Thyroid gland (tissue), 4 donors: ENCODE measurements at places on chromosomes 4 and X.
A peak's percentile ranks its signal among the peaks of the same experiment; 100 is the strongest.

GRCh38 chrX:47958761-47959342 lies 44.9 kb downstream of the ZNF182 start:
- no peak overlapping the region for H3K27ac ChIP-seq
- H3K27me3 ChIP-seq, result no peaks in the 10 kb centered on the region
- H3K36me3 ChIP-seq, result no peaks in the 10 kb centered on the region

- H3K4me3 ChIP-seq, result no peak overlapping the region
- no peak for DNase-seq
- peaks cover 21% of the 10 kb centered on the region for H3K36me3 ChIP-seq
- peaks cover 29% of the 10 kb centered on the region for H3K4me1 ChIP-seq
- H3K27ac ChIP-seq, result no peak overlapping the region
Observed at GRCh38 chr4:38015886-38016515, 55.8 kb downstream of the PTTG2 start.

- H3K4me1 ChIP-seq, result no peaks in the 10 kb centered on the region
- peak overlapping the region; percentile 25 for H3K27ac ChIP-seq
- H3K36me3 ChIP-seq, result no peaks in the 10 kb centered on the region
- no peak overlapping the region for H3K4me3 ChIP-seq
- DNase-seq, result no peak
Observed at GRCh38 chrX:115584696-115585095, 23.7 kb downstream of the PLS3 start.

- no peak overlapping the region for H3K4me3 ChIP-seq
- H3K27me3 ChIP-seq, result no peaks in the 10 kb centered on the region
- H3K4me1 ChIP-seq, result peaks cover 45% of the 10 kb centered on the region
Observed at GRCh38 chr4:8364141-8364540, 76.4 kb downstream of the ACOX3 start.

DNA sequence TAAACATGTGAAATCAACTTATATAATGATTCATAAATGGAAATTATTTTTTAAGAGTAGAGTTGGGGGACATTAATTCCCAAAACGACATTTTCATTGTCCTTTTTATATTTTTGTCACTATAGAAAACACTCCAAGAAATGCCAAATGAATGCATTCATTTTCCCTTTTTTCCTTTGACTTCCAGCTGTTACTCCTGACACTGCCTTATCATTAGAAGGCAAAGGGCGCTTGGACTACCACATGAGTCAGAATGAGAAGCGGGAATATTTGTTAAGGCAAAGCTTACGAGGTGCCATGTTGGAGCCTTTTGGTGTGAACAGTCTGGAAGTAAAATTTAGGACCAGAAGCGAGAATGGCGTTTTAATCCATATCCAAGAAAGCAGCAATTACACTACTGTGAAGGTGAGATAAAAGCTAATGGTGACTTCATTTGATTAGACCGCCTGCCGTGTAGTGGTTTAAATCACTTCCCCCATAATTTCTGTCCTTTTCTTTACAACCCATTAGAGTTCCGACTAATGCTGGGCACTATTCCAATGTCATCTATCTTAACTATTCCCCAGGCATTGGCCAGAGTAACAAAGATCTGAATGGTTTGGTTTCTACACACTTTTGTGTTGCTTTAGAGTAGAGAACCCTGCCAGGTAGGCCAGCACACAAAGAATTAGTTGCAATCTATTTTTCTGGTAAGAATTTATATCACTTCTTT lies 166.7 kb downstream of the FAT4 start:
- H3K27ac ChIP-seq, result no peak overlapping the region
- H3K4me1 ChIP-seq, result no peaks in the 10 kb centered on the region
- no peak overlapping the region for H3K4me3 ChIP-seq
- DNase-seq, result no peak

- no peaks in the 10 kb centered on the region for H3K4me1 ChIP-seq
- no peak overlapping the region for H3K27ac ChIP-seq
- no peak overlapping the region for H3K4me3 ChIP-seq
- H3K36me3 ChIP-seq, result no peaks in the 10 kb centered on the region
- no peak for DNase-seq
Observed at GRCh38 chr4:151887031-151887815, 126.4 kb upstream of the GATB start.

DNA sequence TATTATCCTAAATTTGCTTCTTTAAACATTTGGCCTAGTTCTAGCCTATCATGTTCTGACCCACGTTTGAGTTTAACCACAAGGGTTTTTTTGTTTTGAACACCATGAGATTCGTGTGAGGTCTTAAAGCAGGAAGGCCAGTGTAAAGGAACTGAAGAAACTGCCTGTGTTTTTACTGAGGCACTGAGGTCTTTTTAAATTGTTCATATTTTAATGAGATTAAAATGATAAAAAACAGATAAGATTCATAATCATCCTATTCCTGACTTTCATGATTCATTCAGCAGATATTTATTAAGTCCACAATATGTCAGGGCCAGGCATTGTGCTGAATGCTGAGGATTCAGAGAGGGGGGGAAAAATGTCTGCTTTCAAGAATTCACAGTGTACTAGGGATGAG lies 3.2 kb downstream of the RPS6KA3 start:
- no peaks in the 10 kb centered on the region for H3K27me3 ChIP-seq
- H3K4me3 ChIP-seq, result no peak overlapping the region
- H3K36me3 ChIP-seq, result no peaks in the 10 kb centered on the region
- no peaks in the 10 kb centered on the region for H3K4me1 ChIP-seq
- no peak for DNase-seq

- H3K4me3 ChIP-seq, result no peak overlapping the region
- no peaks in the 10 kb centered on the region for H3K27me3 ChIP-seq
- peak; percentile 26 for DNase-seq
Observed at GRCh38 chrX:140762061-140762460, 52.5 kb downstream of the LINC00632 start.

- H3K4me1 ChIP-seq, result no peaks in the 10 kb centered on the region
- no peak overlapping the region for H3K4me3 ChIP-seq
- no peaks in the 10 kb centered on the region for H3K36me3 ChIP-seq
- no peaks in the 10 kb centered on the region for H3K27me3 ChIP-seq
- no peak overlapping the region for H3K27ac ChIP-seq
Observed at GRCh38 chr4:153741541-153741940, 18.3 kb downstream of the RNF175 start.

DNA sequence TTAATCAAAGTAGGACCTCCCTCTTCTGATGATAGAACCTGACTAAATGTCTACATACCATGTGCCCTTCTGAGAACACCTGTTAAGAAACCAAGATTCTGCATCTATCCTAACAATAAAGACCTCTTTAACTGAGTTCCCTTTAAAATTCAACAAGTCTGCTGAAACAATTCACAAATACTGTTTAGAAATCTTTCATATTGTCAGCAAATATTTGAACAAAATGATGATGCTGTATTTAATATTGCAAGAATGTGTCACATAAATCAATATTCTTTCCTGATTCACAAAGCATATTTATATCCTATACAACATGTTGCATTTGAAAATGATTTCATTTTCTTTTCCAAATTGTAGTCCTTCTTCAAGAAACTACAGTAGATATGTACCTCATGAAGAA lies 59.6 kb upstream of the BMPR1B start:
- no peaks in the 10 kb centered on the region for H3K27me3 ChIP-seq
- H3K4me1 ChIP-seq, result no peaks in the 10 kb centered on the region
- no peak for DNase-seq
- H3K27ac ChIP-seq, result no peak overlapping the region
- H3K36me3 ChIP-seq, result no peaks in the 10 kb centered on the region

- no peaks in the 10 kb centered on the region for H3K36me3 ChIP-seq
- H3K4me1 ChIP-seq, result peaks cover 14% of the 10 kb centered on the region
- no peak overlapping the region for H3K4me3 ChIP-seq
Observed at GRCh38 chr4:176622251-176622948, 170.3 kb downstream of the VEGFC start.

- no peaks in the 10 kb centered on the region for H3K36me3 ChIP-seq
- no peak overlapping the region for H3K27ac ChIP-seq
- no peaks in the 10 kb centered on the region for H3K4me1 ChIP-seq
- DNase-seq, result no peak
- no peak overlapping the region for H3K4me3 ChIP-seq
Observed at GRCh38 chrX:135006187-135006586, 15.4 kb downstream of the SMIM10 start.

DNA sequence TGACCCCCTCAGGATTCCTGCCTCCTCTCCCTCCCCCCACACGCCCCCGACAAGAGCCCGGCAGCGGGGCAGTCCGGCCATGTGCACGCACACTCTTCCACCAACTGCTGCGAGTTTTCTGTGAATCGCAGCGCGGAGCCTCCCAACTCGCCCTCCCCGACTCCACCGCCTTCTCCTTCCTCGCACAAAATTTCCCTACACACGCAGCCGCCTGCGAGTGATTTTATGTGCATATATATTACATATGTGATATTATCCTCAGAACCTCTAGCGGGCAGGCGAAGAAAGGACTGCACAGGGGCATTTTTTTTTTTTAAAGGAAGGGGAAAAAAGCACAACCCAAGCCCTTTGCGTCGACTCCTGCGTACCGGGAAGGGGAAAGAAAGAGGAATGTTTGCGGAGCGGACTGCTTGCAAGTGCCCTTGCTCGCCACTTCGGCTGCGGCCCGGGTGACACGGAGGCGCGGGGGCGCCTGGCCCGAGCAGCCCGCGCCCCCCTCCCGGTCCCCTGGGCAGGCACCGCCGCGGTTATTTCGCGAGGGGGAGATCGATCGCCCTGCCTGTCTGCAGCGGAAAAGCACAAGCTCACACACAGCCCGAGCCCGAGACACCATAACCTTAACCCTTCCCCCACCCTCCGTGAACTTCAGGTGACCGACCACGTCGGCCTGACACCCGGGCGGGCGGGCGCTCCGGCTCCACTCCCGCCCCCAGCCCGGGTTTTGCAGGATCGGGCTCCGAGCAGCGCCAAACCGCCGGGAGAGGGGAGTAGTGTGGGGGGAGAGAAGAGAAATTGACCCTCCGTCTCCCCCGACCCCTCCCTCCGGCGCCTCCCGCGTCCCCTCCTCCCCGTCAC lies 2.3 kb downstream of the ZNF827 start:
- DNase-seq, result peak; percentile 80
- peaks cover 8% of the 10 kb centered on the region for H3K4me1 ChIP-seq
- H3K27ac ChIP-seq, result peak overlapping the region; percentile 95
- no peaks in the 10 kb centered on the region for H3K36me3 ChIP-seq
- H3K27me3 ChIP-seq, result no peaks in the 10 kb centered on the region

GRCh38 chrX:153600032-153600373 lies 1.1 kb upstream of the CCNQ start:
- H3K4me1 ChIP-seq, result no peaks in the 10 kb centered on the region
- no peaks in the 10 kb centered on the region for H3K27me3 ChIP-seq
- DNase-seq, result no peak
- H3K27ac ChIP-seq, result no peak overlapping the region

DNA sequence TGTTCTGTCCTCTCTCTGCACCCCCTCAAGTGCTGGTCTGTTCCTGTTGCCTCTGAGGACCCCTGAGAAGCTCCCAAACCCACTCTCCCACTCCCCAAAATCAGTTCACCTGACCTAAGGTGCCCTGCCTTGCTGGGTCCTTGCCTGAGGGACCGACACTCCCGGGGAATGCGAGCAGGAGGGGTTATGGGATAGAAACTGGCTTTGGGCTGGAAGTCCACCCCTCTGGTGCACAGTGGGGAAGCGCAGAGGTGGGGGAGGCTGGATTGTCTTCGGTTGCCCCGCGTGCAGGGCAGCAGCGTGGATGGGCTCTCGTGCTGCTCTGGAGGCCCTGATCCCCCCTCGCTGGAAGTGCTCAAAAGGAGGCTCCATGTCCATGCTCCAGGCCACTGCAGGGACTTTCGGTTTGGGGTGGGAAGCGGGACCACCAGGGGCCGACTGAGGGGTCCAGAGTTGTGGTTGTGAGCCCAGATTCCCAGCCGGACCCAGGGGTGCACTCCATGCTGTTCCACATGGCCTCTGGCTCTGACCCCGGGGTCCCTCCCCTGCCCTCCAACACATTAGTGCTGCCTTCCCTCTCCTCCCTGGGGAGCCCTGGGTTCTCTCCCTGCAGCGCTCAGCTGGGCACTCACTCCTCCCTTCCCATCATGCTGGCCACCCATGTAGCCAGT lies 7.6 kb downstream of the SORCS2 start:
- no peak overlapping the region for H3K4me3 ChIP-seq
- no peak overlapping the region for H3K27ac ChIP-seq
- no peaks in the 10 kb centered on the region for H3K27me3 ChIP-seq
- no peak for DNase-seq
- no peaks in the 10 kb centered on the region for H3K36me3 ChIP-seq

DNA sequence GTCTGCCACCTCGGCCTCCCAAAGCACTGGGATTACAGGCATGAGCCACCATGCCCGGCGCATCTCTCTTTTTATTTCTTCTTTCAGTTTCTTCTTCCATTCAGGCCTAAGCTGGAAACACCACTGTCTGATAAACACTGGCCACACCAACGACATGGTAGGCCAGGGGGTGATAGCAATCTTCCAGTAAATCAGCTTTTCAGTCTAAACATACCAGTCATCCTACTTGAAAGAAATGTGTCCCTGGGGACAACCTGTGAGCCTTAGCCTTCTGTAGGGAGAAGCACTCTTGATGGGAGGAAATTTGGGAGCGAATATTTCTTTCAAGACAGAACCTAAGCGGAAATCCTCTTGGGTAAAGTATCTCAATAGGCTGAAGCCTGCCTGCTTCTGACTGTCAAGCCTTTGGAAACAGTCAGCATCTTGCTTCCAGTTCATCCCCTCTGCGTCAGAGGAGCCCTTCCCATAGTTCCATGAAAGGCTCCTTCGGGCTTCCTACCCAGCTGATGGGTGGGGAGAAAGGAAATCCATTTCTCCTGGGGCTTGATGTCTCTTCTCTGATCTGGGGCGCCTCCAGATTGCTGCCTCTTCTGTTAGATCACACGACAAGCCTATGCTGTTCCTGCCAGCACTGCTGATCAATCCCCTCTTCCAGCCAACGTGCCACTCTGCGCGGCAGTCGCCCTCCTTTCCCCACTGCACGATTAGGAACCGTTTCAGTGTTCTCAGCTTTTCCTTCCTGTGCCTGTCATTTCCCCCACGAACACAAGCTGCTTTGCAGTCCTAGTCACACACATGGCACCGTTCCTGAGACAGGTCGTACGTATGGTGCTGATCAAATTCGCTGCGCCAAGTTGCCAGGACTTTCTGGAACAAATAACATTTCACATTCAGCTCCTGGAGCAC lies 49.5 kb upstream of the CBR4 start:
- no peaks in the 10 kb centered on the region for H3K27me3 ChIP-seq
- no peaks in the 10 kb centered on the region for H3K36me3 ChIP-seq
- DNase-seq, result no peak
- peaks cover 19% of the 10 kb centered on the region for H3K4me1 ChIP-seq
- H3K4me3 ChIP-seq, result no peak overlapping the region
- peak overlapping the region; percentile 52 for H3K27ac ChIP-seq

- H3K27ac ChIP-seq, result no peak overlapping the region
- DNase-seq, result peak; percentile 1
- no peaks in the 10 kb centered on the region for H3K27me3 ChIP-seq
Observed at GRCh38 chr4:82043809-82044137, 330.0 kb downstream of the HNRNPD start.

DNA sequence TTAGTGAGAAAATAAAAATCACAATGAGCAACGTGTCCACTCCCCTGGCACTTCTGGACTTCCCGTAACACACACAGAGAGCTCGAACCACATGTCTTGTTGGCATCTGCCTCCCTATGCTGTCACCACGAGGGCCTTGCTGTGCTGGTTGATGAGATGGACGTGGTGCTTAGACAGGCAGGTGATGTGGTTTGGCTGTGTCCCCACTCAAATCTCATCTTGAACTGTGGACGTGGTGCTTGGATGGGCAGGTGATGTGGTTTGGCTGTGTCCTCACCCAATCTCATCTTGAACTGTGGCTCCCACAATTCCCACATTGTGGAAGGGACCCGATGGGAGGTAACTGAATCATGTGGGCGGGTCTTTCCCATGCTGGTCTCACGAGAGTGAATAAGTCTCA lies 40.0 kb downstream of the FGFRL1 start:
- H3K36me3 ChIP-seq, result no peaks in the 10 kb centered on the region
- H3K4me3 ChIP-seq, result no peak overlapping the region
- H3K27me3 ChIP-seq, result no peaks in the 10 kb centered on the region
- no peak overlapping the region for H3K27ac ChIP-seq
- peaks cover 35% of the 10 kb centered on the region for H3K4me1 ChIP-seq
